Adrenal gland (tissue), 19 donors: ENCODE measurements at places on chromosomes 2 and 18. TPM values are rescaled to one million over a fixed set of nuclear protein-coding genes. Genes with fewer than 3 reads are reported as not detected.

DNA sequence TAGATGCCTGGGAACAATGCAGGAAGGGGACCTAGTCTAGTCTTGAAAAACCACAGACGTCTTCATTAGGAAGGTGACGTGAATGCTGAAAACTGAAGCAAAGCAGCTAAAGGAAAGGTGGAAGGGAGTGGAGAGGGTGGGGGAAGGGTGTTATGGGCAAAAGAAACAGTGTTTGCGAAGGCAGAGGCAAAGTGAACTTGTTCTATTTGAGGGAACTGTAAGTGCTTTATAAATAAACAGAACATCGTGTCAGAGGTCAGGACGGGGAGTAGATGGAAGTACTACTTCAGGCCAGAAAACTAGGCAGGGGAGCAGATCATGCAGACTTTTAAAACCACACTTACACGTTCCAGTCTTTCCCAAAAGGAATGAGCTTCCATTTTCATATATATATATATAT is 57.8 kb downstream of the FASTKD2 start:
- no peaks in the 10 kb centered on the region for H3K4me1 ChIP-seq
- no peak overlapping the region for H3K27ac ChIP-seq
- H3K4me3 ChIP-seq: no peak overlapping the region
- no peak for DNase-seq
- H3K36me3 ChIP-seq: no peaks in the 10 kb centered on the region

ZAP70 gene
- total RNA-seq: 0.33 TPM

DNA sequence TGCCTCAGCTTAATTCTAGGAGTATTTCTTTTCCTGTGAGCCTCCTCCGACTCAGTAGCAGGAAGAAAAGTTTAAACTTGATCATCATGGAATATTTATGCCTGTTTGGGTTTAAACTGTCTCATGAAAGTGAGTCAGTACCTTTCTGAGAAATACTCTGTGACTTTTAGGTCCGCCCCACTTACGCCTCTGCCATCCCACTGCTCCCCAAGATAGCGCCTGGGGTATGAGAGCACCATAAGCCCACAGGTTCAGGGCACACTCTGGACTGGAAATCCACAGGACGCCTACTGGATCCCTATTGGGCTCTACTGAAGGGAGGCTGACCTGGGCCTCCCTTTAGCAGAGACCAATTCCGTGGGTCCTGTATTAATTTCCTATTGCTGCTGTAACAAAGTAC is 175.8 kb upstream of the CDH20 start:
- H3K4me3 ChIP-seq: no peak overlapping the region
- H3K4me1 ChIP-seq: no peaks in the 10 kb centered on the region
- no peaks in the 10 kb centered on the region for H3K27me3 ChIP-seq
- DNase-seq: no peak
- no peaks in the 10 kb centered on the region for H3K36me3 ChIP-seq

NT5C1B gene
- not detected for total RNA-seq

STAT4 gene
- 1.3 TPM for total RNA-seq

MERTK gene
- 86.0 TPM for total RNA-seq

DNA sequence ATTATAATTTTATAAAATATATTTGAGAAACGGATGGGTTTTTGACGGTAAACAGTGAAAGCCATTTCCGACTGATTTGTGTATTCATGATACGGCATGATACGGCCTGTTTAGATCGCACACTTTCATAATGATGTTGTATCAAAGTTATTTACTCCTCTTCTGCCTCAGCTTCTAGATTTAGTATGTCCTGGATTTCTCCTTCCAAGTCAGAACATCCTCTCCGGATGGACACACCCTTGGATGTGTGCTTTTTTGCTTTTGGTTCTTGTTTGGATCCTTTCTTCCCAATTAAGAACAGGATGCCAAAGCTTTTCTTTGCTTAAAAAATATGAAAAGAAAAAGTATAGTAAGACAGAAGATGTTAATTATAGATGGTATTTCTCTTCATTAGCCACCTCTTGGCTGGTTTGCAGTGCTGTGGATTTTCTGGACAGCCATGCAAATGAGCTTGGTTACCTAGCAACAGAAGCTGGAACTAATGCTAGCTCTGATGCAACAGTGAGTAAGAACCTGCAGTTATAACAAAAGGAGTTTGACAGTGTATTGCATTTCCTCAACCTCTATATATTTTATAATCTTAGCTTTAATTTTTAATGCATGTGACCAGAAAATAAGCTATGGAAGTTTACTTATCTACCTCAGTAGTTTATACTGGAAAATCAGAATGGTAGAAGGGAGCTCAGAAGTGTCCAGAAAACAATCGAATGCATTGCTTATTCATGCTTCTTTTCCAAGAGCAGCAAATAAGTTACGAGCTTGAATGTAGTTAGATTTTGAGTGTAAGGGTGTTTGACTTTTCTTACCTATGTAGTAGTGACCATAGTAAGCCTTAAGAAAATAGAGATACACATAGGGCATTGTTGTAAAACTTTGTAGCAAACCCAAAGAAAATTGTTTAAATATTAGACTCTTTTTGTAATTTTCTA is 27.9 kb downstream of the RMND5A start:
- H3K27ac ChIP-seq: no peak overlapping the region
- peaks cover 7% of the 10 kb centered on the region for H3K4me1 ChIP-seq
- H3K36me3 ChIP-seq: no peaks in the 10 kb centered on the region
- no peaks in the 10 kb centered on the region for H3K27me3 ChIP-seq

- H3K36me3 ChIP-seq: no peaks in the 10 kb centered on the region
- no peak for DNase-seq
- H3K4me1 ChIP-seq: no peaks in the 10 kb centered on the region
- no peak overlapping the region for H3K4me3 ChIP-seq
- H3K27ac ChIP-seq: no peak overlapping the region
- no peaks in the 10 kb centered on the region for H3K27me3 ChIP-seq
Measured at GRCh38 chr18:2134364-2134763, 436.9 kb downstream of the METTL4 start.

KIAA2012 gene
- total RNA-seq: not detected

GATA6 gene
- total RNA-seq: 118 TPM

SLC8A1 gene
- total RNA-seq: 20.4 TPM

DNA sequence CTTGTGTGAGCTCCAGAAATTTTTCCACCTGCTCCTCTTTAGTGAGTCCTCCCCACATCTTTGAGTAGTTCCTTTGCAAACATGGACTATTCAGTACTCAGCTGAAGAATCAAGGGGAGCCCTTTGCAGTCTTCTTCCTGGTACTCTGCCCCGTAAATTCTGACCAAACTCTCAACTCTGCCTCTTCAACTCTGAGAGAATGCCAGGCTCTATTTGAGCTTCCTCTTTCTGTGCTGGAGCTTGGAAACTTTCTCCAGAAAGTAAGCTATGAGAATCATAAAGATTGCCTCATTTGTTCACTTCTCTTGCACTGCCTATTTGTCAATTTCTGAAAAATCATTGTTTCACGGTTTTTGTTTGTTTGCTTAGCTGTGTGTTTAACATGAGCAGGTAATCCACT is 7.4 kb upstream of the STAT4 start:
- no peak overlapping the region for H3K4me3 ChIP-seq
- no peaks in the 10 kb centered on the region for H3K4me1 ChIP-seq
- no peaks in the 10 kb centered on the region for H3K36me3 ChIP-seq

DNA sequence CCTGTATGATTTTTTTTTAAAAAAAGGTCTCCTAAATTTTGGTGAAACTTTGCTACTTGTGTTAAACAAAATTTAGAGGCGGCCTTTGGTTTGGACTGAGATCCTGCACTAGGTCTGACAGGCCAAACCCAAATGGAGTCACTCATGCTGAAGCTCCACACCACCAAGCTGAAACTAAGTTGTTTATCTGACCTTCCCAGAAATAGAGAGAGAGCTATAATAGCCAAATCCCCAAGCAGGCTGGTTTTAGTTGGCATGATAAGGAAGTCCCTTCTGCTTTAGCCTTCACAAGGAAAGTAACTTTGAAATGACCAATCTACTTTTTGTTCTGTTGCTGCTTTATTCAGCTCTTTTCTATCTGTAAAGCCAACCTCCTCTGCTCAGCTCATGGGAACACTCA is 17.1 kb upstream of the THUMPD2 start:
- no peak for DNase-seq
- no peaks in the 10 kb centered on the region for H3K4me1 ChIP-seq
- no peak overlapping the region for H3K27ac ChIP-seq
- H3K4me3 ChIP-seq: no peak overlapping the region

DNA sequence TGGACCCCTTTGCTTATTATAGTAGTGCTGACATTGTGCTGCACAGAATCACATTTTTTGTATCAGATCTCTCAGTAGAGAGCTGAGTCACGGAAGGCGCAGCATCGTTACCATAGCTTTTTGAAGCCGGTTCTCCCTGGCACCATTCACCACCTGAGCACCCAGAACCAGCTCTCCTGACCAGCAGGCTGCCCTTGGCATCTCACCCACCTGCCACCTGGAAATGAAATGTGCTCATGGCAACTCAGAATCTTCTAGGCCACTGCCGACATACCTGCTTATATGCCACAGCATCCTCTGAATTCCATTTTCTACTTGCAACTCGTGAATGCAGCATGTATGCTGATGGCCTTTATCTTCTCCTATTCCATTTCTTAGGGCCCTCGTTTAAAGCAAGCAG is 62.7 kb downstream of the COA5 start:
- no peak overlapping the region for H3K4me3 ChIP-seq
- no peak overlapping the region for H3K27ac ChIP-seq
- no peak for DNase-seq
- no peaks in the 10 kb centered on the region for H3K27me3 ChIP-seq

TMEM237 gene
- 39.9 TPM for total RNA-seq

DNA sequence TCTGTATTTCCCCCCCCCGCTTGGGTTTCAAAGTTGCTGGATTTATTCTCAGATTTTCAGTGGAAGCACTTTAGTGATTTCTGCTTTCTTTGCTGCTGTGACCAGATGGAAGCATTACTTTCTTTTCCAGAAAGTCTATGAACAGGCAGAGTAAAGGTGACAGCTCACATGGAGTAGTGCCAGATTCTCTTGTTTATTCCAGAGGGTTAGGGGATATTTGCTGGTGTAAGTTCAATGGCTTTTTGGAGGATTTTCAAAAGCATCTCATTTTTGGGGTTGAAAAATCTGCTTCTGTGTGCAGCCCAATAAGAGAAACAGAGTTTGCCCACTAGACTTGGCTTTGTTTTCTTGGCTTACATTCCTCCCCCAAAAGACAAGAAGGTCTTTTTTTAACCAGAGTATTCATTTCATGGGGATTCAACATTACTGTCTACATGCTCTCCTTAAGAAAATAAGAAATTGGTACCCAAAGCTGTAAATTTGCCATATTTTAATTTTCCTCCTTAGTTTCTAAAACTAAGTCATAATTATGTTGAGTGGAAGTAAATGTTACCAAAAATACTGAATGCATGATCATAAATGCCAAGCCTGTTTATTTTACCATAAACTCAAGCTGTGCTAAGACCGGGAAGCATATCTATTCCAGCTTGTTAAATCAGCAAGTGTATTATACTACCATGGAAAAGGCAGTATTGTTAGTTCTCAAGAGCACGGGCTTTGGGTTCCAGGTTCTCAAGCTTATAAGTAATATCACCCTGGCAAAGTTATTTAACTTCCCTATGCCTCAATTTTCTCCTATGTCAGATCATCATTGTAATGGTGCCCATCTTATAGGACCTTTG is 557.2 kb downstream of the CPS1 start:
- no peaks in the 10 kb centered on the region for H3K4me1 ChIP-seq
- H3K27ac ChIP-seq: no peak overlapping the region
- no peaks in the 10 kb centered on the region for H3K36me3 ChIP-seq

- no peak overlapping the region for H3K4me3 ChIP-seq
- no peak for DNase-seq
- no peak overlapping the region for H3K27ac ChIP-seq
- no peaks in the 10 kb centered on the region for H3K36me3 ChIP-seq
Measured at GRCh38 chr2:68463287-68463877, 3.7 kb downstream of the FBXO48 start.

- no peaks in the 10 kb centered on the region for H3K27me3 ChIP-seq
- no peak overlapping the region for H3K4me3 ChIP-seq
- no peaks in the 10 kb centered on the region for H3K36me3 ChIP-seq
- H3K4me1 ChIP-seq: no peaks in the 10 kb centered on the region
- H3K27ac ChIP-seq: no peak overlapping the region
Measured at GRCh38 chr18:67919316-67919715, 402.8 kb upstream of the DSEL start.

CYP27A1 gene
- total RNA-seq: 103 TPM

CRACDL gene
- 1.7 TPM for total RNA-seq

- no peak overlapping the region for H3K27ac ChIP-seq
- no peak overlapping the region for H3K4me3 ChIP-seq
- H3K4me1 ChIP-seq: peaks cover 15% of the 10 kb centered on the region
- DNase-seq: no peak
- no peaks in the 10 kb centered on the region for H3K27me3 ChIP-seq
- H3K36me3 ChIP-seq: no peaks in the 10 kb centered on the region
Measured at GRCh38 chr2:172281648-172282570, 145.5 kb upstream of the ITGA6 start.

GPR45 gene
- 0.14 TPM for total RNA-seq

HSBP1L1 gene
- 33.2 TPM for total RNA-seq

GRCh38 chr18:59961070-59961469 is 61.3 kb downstream of the PMAIP1 start:
- no peak overlapping the region for H3K27ac ChIP-seq
- no peaks in the 10 kb centered on the region for H3K4me1 ChIP-seq
- no peaks in the 10 kb centered on the region for H3K36me3 ChIP-seq
- H3K27me3 ChIP-seq: peaks cover 4% of the 10 kb centered on the region
- no peak overlapping the region for H3K4me3 ChIP-seq
- no peak for DNase-seq

DNA sequence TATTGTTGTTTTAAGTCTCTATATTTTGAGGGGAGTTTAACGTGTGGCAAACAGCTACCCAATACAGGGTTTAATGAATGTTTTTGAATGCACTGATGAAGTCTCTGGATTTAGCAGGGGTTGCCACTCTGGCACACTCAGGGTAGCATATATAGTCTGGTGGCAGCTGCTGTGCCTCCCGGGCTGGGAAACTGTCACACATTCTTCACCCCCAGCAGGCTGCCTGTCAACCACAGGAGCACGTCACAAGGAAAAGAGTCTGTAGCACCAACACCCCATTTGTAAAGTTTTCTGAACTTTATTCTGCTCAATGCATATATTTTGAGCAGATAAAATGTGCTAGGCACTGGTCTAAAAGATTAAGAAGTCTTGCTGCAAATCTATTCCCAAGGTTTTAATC is 39.3 kb downstream of the NGEF start:
- no peak overlapping the region for H3K27ac ChIP-seq
- DNase-seq: no peak
- H3K27me3 ChIP-seq: no peaks in the 10 kb centered on the region
- H3K4me3 ChIP-seq: no peak overlapping the region
- no peaks in the 10 kb centered on the region for H3K36me3 ChIP-seq
- no peaks in the 10 kb centered on the region for H3K4me1 ChIP-seq

DNA sequence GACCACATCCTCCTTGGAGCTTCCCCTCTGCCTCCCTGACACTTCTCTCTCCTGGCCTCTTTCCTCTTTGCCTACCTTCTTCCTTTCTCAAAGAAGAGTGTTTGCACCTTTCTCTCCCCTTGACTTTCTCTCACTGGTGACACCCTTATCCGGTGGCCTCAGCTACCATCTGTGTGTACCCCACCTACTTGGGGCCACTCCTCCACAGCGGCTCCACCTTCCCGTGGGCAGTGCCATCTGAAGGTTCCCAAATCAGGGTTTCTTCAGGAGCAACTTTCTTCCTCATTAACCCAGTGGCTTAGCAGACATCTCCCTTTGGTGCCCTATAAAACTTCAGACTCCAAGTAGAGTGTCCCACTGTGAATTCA is 5.3 kb upstream of the NCL start:
- no peak overlapping the region for H3K27ac ChIP-seq
- peaks cover 7% of the 10 kb centered on the region for H3K4me1 ChIP-seq
- no peaks in the 10 kb centered on the region for H3K27me3 ChIP-seq
- no peak overlapping the region for H3K4me3 ChIP-seq
